ENCODE measurements at places on chromosomes 4 and X. TPM values are rescaled to one million over a fixed set of nuclear protein-coding genes. Genes with fewer than 3 reads are reported as not detected.

ODAPH gene
- total RNA-seq = not detected

DIPK2B gene
- total RNA-seq = not detected

TMEM31 gene
- not detected for total RNA-seq

FGFRL1 gene
- total RNA-seq = 43.1 TPM

TBC1D1 gene
- total RNA-seq = 56.0 TPM

XAGE1A gene
- total RNA-seq = not detected

DNA sequence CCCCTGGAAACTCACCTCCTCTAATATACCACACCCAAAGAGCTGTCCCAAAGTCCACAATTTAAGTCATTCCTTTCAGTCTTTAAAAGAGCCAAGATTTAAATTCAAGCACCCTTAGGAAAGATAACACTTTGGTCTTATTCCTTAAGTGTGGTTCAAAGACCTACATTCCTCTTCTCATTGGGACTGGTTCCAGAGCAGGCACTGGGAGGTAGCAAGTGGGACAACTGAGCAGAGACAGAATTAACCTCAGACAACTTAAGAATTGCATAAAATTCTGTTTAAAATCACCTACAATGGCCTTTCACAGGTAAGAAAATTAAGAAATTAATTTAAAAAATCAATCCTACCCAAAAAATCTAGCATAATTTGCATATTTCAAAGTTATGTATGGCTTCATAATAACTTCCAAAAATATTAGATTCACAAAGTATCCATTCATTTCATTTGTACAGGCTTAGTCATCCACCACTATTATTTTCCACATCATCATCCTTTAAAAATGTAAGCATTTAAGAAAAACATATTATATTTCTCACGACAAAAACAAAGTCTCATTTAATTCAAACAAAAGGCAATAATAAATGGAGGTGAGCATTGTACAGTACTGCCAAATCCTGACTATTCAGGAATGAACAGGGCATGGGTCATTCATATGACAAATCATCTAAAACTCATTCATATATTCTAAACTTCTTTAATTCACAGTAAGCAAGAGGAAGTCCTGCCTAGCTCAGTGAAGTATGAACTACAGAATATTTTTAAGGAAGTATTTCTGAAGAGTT, 13.6 kb downstream of the PRSS12 start:
- no peak for DNase-seq

DNA sequence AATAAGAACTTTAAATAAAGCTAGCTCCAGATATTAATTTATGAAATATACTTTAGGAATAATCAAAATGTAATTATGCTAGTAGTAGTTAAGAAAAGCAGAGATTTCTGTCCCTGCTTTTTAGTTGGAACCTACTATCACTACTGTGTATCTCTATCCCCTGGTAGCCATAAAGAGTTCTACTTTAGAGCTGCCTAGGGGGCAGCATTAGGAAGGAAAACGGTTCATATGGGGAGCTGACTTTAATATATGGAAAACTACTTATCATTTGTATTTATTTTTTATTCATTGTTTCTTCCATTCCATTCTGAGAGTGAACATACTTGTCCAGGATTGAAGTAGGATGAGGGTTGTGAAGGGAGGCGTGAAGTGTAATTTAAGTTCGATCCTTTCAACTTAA, 40.9 kb downstream of the CPEB2 start:
- no peak for DNase-seq

DNA sequence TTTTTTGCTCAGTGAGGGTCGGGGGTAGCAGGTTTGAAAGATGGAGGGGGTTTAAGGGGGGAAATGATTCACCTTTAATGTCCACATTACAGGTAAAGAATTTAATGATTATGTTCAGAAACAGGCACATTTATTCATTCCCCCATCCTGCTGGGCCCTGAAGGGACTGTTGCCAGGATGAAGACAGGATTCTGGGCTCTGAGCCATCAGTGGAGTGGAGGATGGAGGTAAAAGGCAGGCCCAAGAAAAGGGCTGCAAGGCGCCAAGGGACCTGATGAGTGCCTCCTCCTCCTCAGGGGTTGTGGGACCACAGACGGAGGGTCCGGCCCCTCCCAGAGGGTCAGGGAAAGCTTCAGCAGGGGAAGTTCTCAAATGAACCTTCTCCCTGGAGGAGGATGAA, 40.4 kb upstream of the PROM1 start:
- DNase-seq = no peak

DNA sequence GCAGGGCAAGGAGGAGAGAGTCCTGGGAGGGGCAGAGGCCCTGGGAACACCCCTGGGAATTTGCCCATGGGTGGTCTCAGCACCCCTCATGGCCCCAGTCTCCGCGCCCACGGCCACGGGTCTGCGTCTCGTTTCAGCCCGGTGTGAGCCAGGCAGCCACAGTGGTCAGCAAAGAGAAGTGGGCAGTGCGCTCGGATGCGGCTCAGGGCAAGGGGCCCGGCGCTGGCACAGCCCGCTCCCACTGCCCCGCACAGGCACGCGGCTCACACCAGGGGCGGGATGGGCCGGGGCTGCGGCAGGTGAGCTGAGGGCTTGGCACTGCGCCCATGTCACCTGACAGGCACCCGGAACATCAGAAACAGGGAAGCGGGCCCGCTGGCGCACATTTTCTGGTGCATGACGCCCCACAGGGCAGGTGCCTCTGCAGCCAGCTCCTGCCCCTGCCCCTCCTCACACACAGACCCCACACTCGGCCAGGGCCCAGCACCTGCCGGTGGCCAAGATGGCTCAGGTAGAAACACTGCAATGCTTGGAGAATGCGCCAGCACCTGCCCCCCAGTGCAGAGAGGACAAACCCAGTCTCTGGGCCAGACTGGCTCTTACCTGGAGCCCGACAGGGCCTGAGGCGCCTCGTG, 41.9 kb upstream of the MXD4 start:
- DNase-seq = no peak

DNA sequence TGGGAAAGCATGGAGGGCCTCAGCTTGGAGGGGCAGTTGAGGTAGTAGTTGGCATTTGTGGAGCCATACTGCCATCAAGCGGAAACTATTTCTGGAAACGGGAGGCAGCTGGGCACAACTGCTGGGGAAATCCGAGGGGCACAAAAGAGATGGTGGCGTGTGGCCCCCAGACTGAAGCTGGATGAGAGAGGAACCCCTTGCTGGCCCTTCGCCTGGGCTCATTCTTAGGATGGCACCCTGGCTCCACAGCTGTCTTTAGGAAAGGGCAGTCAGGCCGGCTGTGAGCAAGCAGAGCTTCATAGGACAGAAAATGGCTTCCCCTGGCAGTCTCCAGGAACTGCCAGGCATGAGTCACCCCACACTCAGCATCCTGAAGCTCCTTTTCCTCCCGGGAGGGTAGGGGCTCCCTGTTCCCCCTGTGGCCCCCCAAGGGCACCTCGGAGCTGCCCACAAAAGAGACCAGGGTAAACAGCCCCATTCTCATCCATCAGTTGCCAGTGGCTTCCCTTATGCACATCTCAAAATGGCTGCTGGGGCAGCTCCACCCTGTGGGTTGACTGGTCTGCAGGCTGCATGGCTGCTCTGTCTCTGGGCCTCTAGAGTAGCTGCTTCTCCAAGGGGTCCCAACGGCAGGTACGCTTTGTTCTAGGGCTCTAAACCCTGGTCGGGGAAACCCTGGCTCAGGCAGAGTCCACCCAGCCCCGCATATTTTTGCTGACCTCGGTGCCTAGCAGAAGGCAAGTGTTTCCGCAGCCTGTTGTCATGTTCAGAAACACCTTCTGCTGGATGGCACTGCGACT, 64.7 kb downstream of the NBDY start:
- DNase-seq = no peak

DNA sequence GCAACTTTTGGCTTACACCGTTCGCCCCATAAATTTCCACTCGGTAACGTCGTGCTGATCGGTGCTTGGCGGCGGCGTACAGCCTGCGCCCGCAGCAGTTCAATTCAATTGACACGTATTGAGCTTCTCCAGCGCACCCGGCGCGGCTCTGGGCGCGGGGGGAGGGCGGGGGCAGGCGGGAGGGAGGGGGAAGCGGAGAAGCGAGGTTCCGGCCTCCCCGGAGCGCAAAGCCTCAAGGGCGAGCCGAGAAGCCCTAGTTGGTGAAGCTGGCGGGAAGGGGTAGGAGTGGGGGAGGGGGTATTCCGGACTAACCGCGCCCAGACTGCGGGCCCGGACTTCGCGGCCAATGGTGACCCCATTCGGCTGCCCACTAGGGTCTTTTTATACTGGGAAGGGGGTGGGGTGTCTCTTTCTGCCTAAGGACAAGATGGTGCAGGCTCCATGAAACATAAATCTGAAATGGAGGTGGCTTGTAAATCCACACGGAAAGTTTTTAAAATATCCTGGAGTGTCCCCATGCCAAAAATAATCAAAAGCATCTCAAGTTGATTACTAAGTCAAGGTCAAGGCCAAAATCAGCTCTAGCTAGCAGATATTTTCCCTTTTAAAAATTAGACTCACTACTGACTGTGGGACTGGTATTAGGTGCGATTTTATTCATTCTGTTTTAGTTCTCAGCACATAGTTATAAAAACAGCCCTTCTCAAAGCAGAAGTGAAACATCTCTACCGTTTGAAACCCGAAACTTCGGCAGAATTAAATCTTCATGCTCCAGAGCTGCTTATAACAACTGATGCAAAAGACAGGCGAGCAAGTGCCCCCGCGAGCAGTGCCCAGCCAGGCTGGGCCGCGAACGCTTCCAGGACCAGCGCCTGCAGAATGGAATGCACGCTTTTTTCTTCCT, 1.5 kb upstream of the BCOR start:
- DNase-seq = no peak

GRCh38 chrX:7133050-7133440, 14.5 kb upstream of the STS start:
- DNase-seq = no peak

DNA sequence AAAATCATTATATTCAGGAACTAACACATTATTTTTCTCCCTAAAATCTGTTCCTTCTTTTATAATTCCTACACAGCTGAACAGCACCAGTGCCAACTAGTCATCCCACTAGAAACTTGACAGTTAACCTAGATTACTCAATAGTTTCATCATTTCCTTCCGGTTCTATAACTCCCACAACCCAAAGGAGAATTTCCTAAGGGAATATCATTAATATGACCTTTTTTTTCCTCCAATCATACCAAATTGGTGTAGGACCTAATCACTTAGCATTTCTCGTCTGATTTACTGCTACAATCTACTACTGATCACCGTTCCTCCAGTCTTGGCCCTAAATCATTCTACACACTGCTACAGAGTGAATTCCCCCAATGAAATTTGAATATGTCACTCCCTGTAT, 45.9 kb downstream of the WDFY3 start:
- DNase-seq = no peak

DNA sequence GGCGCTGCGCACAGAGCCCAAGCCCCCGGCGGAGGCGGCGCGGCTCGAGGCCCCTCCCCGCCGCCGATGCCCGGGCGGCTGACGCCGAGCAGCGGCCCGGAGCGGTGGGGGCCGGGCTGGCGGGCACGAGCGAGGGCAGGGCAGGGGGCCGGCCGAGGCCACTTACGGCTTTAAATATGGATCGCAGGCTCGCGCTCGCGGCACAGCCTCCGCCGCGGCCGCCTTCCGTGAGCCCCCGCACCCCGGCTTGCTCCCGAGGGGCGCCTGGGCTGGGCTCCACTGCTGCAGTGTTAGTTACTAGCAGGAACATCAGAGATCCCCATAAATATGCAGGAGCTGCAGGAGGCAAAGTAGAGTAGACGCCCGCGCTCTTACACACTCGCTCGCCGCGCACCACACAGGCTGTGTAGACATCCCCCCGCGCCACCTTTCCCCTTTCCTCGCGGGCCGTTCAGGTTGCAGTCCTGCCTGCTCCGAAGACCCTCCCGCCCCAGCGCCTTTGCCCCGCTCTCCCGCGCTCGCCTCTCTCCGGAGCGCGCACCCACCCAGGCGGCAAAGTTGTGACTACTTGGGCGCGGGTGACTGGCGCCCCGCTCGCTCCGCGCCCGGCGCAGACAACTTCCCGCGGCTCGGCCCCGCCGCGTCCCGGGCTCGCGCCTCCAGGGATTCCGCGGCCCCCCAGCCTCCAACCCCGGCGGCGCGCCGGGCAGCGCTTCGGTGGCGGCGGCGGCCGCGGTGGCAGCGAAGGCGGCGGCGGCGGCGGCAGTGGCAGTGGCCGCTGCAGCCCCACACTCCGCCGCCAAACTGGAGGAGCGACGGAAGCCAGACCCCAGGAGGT, 152.0 kb upstream of the SLC4A4 start:
- DNase-seq = no peak

DNA sequence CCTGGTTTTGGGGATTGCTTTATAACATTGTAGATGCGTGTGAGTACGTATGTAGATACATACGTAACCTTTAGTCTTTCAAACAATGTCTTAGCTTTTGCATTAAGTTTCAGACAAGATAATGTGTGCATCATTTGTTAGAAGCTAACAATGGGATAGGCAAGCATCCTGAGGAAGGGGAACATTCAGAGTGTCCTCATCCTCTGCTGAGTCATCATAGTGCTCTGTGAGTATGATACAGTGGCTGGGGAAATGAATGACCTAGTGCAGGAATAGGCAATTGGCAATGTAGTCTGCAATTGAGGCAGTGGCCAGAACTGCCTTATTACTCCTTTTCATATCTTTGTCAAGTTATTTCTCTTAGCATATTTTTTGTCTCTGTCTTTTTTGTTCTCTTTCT, 7.3 kb downstream of the NAP1L5 start:
- no peak for DNase-seq

DNA sequence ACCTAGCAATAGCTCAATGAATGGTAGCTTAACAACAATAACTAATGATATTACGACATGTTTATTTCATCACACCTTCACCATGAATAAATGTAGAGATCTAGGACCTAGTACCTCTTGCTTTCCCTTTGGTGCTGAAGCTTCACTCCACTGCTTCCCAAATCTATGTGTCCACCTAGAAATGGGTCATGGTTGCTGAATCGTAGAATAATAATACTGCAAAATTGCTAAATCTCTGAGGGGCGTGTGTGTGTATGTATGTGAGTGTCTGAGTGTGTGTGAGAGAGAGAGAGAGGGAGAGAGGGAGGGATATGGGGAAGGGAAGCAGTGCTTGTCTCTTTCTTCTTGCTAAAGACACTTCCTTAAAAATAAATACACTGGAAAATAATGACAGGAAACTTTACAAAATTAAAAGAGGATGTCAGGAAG, 109.3 kb upstream of the BMP2K start:
- DNase-seq = no peak

- DNase-seq = no peak
These were observed 49.4 kb downstream of the SPINK2 start for GRCh38 chr4:56772134-56772533.

DNA sequence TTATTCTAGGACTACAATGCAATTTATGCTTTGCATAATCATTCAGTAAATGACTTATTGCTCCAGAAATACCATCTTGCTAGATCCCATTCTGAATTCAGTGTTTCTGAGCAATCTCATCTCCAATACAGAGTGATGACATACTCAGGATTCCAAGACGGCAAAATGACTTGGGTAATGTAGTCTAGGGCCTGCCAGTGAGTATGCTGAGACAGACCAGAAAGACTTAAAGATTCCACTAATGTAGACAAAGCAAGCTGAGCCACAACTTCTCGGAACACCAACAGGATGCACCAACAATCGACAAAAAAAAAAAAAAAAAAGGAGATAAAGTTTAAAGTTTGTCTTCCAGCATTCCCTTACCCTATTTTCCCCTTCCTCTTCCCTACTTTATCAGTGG, 919 bp upstream of the SEC24B start:
- no peak for DNase-seq

Measured in Panc1 (cell line).